ENCODE measurements at places on chromosomes 1 and 21.

DNA sequence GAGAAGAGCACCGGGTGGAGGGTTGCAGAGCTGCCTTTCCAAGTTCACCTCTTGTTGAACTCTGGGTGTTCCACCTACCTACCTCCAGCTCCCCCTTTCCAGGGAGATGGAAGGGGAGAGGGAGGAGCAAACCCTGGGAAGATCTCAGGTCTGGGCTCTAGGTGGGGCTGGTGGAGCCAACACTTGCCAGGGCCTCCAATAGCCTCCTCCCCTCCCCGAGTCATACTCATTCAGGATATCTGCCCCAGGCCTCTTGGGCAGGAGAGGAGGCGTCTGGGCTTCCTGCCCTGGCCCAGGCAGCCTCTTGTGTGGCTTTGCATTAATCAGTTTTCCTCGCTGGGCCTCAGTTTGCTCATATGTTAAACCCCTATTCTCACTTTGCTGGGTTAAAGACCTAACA lies 13.4 kb downstream of the RAP1GAP start:
- DNase-seq = no peak

- no peak for DNase-seq
Measured at GRCh38 chr1:966135-966703, at the start of gene PLEKHN1. Gene PLEKHN1 (plus strand): TSS chr1:966482. CDS start chr1:966532, 50 bp downstream.

DNA sequence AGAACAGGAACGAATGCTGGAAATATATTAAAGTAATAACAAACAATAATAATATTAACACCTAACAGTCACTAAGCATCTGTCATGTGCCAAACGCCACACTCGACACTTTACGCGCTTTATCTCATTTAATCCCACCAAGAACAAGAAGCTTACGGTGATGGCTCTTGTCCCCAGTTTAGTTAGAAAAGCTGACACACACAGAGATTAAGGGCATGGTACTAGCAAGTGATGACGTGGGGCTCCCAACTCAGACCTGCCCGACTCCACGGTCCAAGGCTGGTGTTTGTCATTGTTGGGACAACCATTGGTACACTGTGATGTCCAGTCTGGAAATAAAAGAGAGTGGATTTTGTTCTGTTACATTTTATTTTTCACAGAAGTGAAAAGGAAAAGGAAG lies 41.1 kb upstream of the KIF26B start:
- no peak for DNase-seq

GRCh38 chr21:46191257-46191685 lies 7.0 kb upstream of the SPATC1L start:
- no peak for DNase-seq

GRCh38 chr1:22736501-22737080 lies 26.0 kb downstream of the EPHB2 start:
- no peak for DNase-seq

DNA sequence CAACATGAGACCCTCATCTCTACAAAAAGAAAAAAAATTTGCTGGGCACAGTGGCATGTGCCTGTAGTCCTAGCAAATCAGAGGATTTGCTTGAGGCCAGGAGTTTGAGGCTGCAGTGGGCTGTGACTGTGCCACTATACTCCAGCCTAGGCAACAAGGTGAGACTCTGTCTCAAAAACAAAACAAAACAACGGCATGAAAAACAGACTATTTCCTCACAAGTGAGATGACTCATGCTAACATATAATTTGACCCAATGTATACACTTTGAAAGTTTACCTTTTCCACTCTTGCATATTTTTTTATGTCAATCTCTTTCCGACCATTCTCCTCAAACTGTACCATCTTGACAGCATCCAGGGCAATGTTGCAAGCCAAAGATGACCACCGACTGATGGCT lies 17.5 kb downstream of the CCT3 start:
- DNase-seq = no peak

DNA sequence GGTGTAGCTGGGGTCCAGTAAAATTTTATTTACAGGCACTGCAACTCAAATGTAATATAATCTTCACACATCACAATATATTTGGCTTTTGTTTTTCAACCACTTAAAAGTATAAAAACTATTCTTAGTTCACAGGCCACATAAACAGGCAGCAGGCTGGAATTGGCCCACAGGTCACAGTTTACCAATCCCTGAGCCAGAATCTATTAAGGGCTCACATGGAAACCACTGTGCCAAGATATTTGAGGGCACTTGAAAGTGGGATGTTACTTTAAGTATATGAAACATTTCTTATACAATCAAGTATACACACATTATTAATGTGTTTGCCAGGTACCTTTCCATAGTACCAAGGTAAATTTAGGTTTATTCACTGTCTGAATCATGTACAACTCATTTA lies 71.9 kb upstream of the PRDX6 start:
- DNase-seq = no peak

- DNase-seq = no peak
Measured at GRCh38 chr1:243454328-243454997, 198.6 kb downstream of the SDCCAG8 start.

- no peak for DNase-seq
Measured at GRCh38 chr1:228754646-228755268, 19.5 kb downstream of the RHOU start.

- no peak for DNase-seq
Measured at GRCh38 chr1:232369451-232370296, 260.3 kb downstream of the SIPA1L2 start.

DNA sequence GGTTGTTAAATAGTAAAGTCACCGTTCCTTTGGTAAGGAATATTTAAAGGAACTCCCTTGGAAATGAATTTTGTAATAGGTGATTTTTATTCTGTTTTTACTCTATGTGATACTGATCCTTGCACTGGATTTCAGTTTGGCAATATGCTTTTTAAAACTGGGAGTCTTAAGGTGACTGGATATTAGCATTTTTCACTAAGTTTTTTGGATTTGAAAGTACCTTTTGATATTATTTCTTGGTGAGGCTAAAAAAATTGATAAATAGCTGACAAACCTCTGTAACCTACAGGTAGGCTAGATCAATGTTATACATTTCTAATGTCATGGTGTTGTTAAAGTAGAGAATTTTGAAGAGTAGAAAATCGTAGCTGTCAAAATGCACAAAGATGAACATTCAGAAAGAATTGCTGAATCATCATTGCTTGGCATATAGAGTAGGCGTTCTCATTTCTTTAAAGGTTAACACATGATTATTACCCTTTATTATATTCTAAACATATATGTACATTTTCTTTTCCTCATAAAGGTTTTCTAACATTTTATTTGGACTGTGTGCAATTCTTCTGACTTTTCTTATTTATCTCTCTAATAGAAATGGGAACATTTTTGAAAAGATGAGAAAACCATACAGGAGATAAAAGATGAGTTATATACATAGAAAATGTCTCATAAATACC lies 1.5 kb upstream of the DNAJB4 start:
- no peak for DNase-seq

- DNase-seq = no peak
Measured at GRCh38 chr1:205068457-205069040, 15.7 kb downstream of the TMEM81 start.

DNA sequence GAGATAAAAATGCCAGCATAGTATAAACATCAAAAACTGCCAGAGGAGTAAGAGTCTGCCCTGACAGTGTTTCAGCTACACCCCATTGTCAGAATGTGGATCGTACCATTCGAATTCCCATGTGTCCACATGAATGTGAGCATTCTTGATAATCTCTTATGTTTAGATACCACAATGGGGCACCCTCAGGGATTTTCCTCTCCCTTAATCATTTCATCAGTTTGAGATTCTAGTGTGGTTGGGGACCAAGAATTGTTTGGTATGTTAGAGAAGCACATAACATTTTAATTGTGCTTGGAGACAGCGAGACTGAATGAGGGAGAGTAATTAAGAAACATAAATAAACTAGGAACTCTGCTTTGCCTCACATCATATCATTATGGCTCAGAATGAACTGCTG lies 120.2 kb downstream of the ZC3H11B start:
- DNase-seq = no peak
